Posterior vena cava (tissue), 2 donors: ENCODE measurements at places on chromosomes 2 and 18. TPM values are rescaled to one million over a fixed set of nuclear protein-coding genes. Genes with fewer than 3 reads are reported as not detected.

Gene SERPINB4
- total RNA-seq = not detected

Gene ITGB6
- not detected for total RNA-seq

Gene SCG2
- total RNA-seq = 5.4 TPM

Gene COA5
- total RNA-seq = 19.5 TPM

Gene PRKCE
- 21.7 TPM for total RNA-seq

Gene CABYR
- total RNA-seq = 7.6 TPM

Gene LAMA1
- total RNA-seq = 4.0 TPM

Gene POTEI
- total RNA-seq = not detected

Gene C2orf72
- total RNA-seq = 0.24 TPM

Gene NCK2
- 32.8 TPM for total RNA-seq

Gene OR6B2
- not detected for total RNA-seq

Gene GPAT2
- 6.0 TPM for total RNA-seq

Gene PKDCC
- 137 TPM for total RNA-seq

Gene THOC1
- 26.4 TPM for total RNA-seq

Gene TMEM18
- 19.2 TPM for total RNA-seq

Gene SERPINB7
- not detected for total RNA-seq

Gene NFATC1
- 23.9 TPM for total RNA-seq
